ENCODE measurements at places on chromosomes 13 and 19. TPM values are rescaled to one million over a fixed set of nuclear protein-coding genes. Genes with fewer than 3 reads are reported as not detected.

The PVR gene
- 32.4 TPM for total RNA-seq

The VAV1 gene
- total RNA-seq = not detected

The HMG20B gene
- 39.9 TPM for total RNA-seq

The CYP2A6 gene
- not detected for total RNA-seq

The PRR19 gene
- total RNA-seq = not detected

The PSG6 gene
- total RNA-seq = not detected

The KLK3 gene
- not detected for total RNA-seq

The KLK2 gene
- total RNA-seq = not detected

The ZNF541 gene
- under 0.01 TPM for total RNA-seq

The HSPB6 gene
- 44.7 TPM for total RNA-seq

The FRY gene
- 11.6 TPM for total RNA-seq

The IFNL1 gene
- total RNA-seq = not detected

The ITM2B gene
- 81.8 TPM for total RNA-seq

The ANKLE1 gene
- total RNA-seq = 0.38 TPM

The SIAH3 gene
- not detected for total RNA-seq

The B3GNT3 gene
- not detected for total RNA-seq

The ZNF726 gene
- total RNA-seq = 1.4 TPM

The KIR2DL4 gene
- total RNA-seq = not detected

The SERP2 gene
- 3.8 TPM for total RNA-seq

The GFY gene
- not detected for total RNA-seq

The MIA gene
- total RNA-seq = not detected

The MISP gene
- under 0.01 TPM for total RNA-seq

The TPT1 gene
- 2,880 TPM for total RNA-seq

The LHFPL6 gene
- total RNA-seq = 46.1 TPM

The CADM4 gene
- total RNA-seq = 1.7 TPM

The PPP5C gene
- total RNA-seq = 75.7 TPM

The CCDC70 gene
- total RNA-seq = not detected

The SLC25A41 gene
- total RNA-seq = not detected

The ZNF555 gene
- total RNA-seq = 5.7 TPM

The SPIB gene
- not detected for total RNA-seq

The CARS2 gene
- total RNA-seq = 111 TPM

The KCNJ14 gene
- 0.59 TPM for total RNA-seq

The SSC5D gene
- total RNA-seq = 5.7 TPM

The LRG1 gene
- total RNA-seq = not detected

The PEX11G gene
- total RNA-seq = 2.9 TPM

The SIRT2 gene
- 63.7 TPM for total RNA-seq

The TICAM1 gene
- 2.3 TPM for total RNA-seq

The SLC10A2 gene
- total RNA-seq = not detected

The NTN5 gene
- 0.08 TPM for total RNA-seq

The PPAN gene
- 32.5 TPM for total RNA-seq

The LRRC63 gene
- under 0.01 TPM for total RNA-seq

The SMIM44 gene
- not detected for total RNA-seq

The UBAC2 gene
- total RNA-seq = 14.5 TPM

The IGFL1 gene
- not detected for total RNA-seq

The PNMA8A gene
- total RNA-seq = 0.94 TPM

The RINL gene
- total RNA-seq = 1.5 TPM

The GZMM gene
- total RNA-seq = not detected

The KIR3DL2 gene
- total RNA-seq = not detected

The MAST1 gene
- not detected for total RNA-seq

The CLEC11A gene
- total RNA-seq = 17.4 TPM

The CCNA1 gene
- total RNA-seq = 26.2 TPM

The WTIP gene
- 52.2 TPM for total RNA-seq

Data from smooth muscle cell of the coronary artery (primary cell).